ENCODE measurements at places on chromosomes 1 and 21.

- DNase-seq = no peak
These were observed 21.8 kb downstream of the KIF1B start for GRCh38 chr1:10232163-10232562.

- no peak for DNase-seq
These were observed 9.2 kb upstream of the TNNI1 start for GRCh38 chr1:201430776-201431175.

GRCh38 chr1:148328884-148329283 lies 154.2 kb downstream of the PPIAL4G start:
- no peak for DNase-seq

GRCh38 chr1:39168301-39169080 lies 36.0 kb upstream of the MACF1 start:
- no peak for DNase-seq

- no peak for DNase-seq
These were observed 8.9 kb downstream of the MAPKAPK2 start for GRCh38 chr1:206693592-206693991.

DNA sequence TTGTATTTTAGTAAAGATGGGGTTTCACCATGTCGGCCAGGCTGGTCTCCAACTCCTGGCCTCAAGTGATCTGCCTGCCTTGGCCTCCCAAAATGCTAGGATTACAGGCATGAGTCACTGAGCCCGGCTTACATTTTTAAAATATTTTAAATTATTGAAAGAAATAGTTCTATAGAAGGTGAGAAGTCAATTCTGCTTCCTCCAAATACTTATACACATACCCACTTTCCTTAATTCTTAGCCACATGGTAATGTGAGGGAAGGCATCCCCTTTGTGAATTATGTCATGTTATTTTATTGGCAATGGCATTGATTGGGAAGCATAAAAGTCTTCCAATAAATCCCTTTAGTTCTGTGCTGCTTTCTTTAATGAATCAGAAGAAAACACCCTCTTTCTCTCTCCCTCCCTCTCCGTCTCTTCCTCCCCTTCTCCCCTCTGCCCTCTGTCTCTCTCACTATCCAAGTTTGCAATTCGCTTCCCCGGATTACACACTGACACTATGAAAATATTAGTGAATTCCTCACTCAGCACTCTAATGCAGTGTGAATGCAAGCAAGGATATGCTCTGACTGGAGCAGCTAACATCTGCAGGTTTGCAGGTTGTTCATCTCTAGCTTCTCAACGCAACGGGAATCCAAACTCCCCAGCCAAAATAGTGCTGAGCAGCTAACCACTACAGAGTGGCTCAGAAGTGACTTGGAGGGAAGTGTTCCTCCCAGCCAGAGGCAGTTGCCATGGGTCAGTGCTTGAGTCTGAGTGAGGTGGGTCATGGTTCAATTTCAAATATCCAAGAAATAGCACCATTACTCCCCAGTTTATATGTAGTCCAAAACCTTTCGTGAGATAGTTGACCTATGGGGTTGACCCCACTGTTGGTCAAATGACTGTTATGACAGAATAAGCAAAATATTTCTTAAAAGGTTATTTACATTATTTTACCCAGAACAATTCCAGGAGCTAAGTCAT lies 77.8 kb upstream of the CD55 start:
- no peak for DNase-seq

DNA sequence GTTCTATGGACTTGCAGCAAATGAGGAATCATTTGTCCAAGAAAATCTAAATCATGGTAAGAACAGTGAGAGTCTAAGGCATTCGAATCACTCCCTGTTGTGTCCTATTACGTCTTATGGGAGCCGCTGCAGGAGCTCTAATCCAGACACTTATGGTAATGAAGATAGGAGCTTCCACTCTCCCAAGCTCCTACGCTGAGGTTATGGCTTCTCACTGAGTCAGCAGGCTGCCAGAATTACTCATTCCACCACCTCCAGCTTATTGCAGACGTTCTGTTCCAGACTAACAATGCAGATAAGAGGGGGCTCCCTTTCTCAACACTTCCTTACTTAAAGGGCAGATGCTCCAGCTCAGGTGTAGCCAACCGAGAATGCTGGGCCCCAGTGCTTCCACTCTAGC lies 212.6 kb downstream of the GREM2 start:
- peak; percentile 65 for DNase-seq

- DNase-seq = no peak
These were observed 28.2 kb downstream of the CHD1L start for GRCh38 chr1:147270721-147271120.

DNA sequence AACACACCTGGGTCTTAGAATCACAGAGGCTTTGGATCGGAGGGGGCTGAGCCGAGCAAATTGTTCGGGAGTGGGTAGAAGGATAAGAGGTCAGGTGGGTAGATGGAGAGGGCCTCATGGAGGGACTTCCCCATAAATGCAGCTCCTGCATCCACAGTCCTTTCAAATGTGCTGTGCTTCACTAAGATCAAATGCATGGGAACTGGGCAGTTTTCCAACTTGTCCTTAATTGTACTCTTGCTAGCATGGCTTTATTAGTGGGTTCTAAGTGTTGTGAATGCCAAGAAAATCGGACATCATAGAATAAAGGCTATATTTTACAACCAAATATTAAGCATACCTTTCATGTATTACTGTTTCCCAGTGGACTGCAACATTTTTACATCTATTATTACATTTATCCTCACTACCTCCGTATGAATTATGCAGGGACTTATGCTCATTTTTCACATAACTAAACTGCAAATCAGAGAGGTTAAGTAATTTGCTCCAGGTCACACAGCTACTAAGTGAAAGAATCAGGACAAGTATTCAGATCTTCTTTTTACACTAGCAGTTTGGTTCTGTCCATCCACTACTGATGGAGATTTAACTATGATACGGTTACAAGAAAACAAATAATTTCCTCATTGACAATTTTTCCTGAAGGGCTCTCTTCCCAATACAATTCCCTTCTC lies 174.5 kb upstream of the RUNX1 start:
- DNase-seq = no peak

DNA sequence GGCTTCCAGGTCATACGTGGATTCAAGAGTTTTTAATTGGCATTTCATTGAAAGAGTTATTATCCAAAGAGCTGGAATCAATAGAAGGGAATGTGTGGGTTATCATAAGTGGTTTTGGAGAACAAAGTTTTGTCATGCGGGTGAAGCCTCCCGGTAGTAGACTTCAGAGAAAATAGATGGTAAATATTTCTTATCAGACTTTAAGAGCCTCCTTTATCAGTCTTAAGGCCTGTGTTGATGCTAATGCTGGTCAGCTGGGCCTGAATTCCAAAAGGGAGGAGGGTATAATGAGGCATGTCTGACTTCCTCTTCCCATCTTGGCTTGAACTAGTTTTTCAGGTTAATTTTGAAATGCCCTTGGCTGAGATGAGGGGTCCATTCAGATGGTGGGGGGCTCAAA lies 89.7 kb downstream of the ITSN1 start:
- no peak for DNase-seq

DNA sequence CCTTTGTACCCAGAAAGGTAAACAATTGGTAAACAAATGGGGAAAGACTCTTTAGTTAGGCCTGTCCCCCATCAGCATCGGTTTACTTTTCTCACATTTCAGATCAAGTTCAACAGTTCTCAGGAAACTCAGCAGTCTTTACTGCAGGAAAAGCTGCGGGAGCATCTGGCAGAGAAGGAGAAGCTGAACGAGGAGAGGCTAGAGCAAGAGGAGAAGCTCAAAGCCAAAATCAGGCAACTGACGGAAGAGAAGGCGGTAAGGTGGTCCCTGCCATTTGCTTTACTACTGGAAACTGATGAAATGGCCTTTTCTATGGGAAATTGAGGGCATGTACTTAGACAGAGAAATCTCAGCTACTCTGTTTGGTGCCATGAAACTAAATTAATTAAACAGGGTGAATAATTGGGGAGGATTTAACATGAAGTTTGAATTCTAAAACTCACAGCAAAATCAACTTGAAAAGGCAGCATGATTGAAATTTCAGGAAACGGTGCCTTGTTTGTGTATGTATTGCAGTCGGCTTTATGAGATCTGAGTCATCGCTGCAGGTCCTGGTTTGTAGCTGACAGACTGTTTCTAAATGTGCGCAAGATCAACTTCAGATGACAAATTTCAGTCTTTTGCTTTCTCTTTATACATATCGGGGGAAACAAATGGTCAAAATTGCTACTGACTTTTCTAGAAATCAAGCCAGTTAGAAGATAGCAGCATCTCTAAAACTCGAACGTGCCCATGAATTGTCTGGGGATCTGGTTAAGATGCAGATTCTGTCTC lies 67.9 kb upstream of the EFHD2 start:
- DNase-seq = no peak

DNA sequence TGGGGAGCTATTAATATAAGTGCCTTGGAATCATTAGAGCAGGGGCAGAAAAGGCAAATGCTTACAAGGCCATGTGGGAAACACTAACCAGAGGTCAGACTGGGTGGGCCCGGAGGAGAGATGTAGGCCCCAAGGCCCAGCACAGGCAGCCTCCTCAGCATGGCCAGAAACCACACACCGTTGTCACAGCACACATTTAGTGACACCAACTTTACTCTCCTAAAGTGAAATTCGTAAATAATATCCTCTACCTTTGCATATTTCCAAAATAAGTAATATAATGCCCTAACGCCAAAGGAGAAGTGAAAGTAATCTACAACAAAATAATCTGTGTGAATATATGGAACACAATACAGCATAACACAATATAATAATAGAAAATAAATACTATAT lies 62.6 kb downstream of the KIF21B start:
- DNase-seq = no peak

DNA sequence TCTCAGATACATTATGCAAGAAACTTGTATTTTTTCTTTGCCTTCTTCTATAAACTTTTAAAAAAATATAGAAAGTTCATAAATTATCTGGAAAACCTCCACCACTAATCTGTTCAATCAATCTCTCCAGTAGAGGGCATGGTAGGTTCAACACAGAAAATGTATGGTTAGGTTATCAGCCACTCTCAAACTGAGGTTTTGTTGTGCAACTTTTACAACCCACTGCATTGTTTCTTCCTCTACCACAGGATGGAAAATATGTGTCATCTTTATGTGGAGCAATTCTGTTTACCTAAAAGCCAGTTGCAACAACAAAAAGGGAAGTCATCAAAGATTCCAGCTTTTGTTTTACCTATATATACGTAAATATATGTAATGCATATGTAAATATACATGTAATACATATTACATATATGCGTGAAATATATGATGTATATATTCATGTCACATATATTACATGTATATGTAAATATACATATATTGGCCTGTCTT lies 3.0 kb upstream of the RGS2 start:
- DNase-seq = peak; percentile 85

- DNase-seq = no peak
These were observed 39.3 kb downstream of the FASLG start for GRCh38 chr1:172698224-172698623.

GRCh38 chr1:113675302-113675701 lies 84.0 kb downstream of the PHTF1 start:
- no peak for DNase-seq

Measured in ACHN (cell line).